ENCODE measurements at places on chromosomes 4 and X.

DNA sequence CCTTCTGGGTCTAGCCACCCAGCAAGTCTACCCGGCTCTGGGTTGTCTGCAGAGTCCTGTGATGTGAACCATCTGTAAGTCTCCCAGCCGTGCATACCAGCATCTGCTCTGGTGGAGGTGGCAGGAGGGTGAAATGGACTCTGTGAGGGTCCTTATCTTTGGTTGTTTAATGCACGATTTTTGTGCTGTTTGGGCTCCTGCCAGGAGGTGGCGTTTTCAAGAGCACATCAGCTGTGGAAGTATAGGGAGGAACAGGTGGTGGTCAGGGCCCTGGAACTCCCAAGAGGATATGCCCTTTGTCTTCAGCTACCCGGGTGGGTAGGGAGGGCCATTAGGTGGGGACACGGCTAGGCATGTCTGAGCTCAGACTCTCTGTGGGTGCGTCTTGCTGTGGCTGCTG lies 66.5 kb upstream of the ZFP42 start:
- DNase-seq, result no peak

DNA sequence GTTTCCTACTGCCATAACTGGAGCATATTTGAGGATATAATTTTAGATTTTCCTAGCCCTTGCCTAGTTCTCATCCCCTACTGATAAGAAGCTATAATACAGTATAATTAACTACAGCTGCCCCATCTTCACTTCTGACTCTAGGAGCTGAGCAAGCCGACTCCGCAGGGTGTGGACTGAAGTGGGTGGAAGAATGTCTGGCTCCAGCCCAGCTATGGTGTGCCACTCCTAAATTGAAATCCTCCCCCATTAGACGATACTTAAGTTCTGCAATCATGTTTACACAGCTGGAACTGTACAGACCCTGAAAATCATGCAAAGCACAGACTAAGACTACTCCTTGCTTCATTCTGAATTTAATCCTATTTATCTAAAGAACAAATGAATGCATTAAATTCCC lies 93.1 kb downstream of the PCDH19 start:
- DNase-seq, result no peak

- no peak for DNase-seq
These were observed 56.8 kb downstream of the ZFYVE28 start for GRCh38 chr4:2361366-2362265.

- DNase-seq, result no peak
These were observed 88.6 kb upstream of the HHIP start for GRCh38 chr4:144557404-144557803.

DNA sequence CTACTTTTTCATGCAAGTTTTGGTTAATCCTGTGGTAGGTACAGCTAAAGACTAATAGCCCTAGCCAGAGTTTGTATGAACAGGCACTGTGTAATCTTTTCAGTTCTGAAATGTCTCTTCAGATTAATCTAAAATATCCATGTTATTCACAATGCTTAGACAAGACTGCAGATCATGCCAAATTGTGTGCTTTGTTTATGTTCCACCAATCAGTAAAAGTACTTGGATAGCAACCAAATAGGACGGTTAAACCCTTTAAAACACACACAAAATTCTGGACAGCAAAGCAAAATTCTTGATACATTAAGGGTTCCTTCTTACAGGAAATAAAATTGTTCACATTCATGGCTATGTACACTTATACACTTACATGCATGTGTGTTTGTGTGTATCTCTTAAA lies 139.1 kb downstream of the KLHL13 start:
- no peak for DNase-seq

GRCh38 chrX:121161501-121161933 lies 114.1 kb downstream of the GLUD2 start:
- DNase-seq, result no peak

- no peak for DNase-seq
These were observed 25.6 kb upstream of the MMRN1 start for GRCh38 chr4:89868999-89869589.

- DNase-seq, result no peak
These were observed 74.2 kb upstream of the CT45A1 start for GRCh38 chrX:135639066-135639780.

DNA sequence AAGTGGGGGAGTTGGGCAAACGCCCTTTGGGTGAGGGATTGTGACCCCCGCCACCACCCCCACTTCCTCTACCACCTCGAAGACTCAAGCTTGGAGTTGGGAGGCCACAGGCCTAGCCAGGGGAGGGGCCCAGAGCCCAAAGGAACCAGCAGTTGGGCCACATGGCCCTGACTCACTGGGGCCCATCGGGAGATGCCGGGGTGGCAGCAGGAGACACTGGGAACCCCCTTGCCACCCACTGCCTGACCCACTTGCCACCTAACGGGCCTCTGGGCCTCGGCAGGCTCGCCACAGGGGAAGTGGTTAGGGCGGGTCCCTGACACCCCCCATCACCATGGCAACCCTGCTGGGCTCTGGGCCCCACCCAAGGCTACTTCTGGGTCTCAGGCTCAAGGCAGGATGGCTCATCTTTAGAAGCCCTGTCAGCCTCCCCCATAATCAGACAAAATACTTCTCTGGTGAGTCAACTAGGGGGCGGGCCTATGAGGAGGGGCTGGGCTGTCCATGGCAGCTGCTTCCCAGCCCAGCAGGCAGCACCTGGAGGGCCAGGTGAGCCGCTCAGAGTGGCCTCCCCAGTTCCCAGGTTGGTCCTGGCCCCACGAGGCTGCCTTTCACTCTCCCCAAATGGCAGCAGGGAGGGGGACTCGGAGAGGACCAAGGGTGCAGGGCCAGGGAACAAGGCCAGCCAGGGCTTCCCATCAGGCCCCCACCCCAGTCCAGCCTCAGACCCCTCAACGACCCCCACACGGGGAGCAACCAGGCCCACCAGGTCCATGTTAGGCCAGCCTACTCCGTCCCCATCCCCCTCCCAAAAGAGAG lies 5.6 kb downstream of the FLNA start:
- DNase-seq, result peak; percentile 95

GRCh38 chr4:77465271-77465670 lies 140.3 kb upstream of the CXCL13 start:
- DNase-seq, result no peak

DNA sequence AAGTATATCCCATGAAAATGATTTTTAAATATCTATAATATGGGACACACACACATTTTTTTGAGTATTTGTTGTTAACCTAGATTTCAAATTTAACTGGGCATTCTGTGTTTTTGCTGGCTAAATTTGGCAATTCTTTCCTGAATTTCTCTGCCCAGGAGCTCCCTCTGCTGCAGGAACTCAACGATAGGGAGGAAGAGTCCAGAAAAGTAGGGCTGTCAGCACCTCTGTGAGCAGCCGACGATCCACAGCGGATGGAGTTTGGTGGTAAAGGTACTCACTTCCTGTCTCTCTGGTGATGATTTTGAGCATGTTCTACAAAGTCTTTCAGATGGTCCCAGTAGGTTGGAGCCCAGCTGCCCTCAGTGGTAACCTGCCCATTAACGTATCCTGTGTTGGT lies 23.1 kb upstream of the TMEM184C start:
- no peak for DNase-seq

DNA sequence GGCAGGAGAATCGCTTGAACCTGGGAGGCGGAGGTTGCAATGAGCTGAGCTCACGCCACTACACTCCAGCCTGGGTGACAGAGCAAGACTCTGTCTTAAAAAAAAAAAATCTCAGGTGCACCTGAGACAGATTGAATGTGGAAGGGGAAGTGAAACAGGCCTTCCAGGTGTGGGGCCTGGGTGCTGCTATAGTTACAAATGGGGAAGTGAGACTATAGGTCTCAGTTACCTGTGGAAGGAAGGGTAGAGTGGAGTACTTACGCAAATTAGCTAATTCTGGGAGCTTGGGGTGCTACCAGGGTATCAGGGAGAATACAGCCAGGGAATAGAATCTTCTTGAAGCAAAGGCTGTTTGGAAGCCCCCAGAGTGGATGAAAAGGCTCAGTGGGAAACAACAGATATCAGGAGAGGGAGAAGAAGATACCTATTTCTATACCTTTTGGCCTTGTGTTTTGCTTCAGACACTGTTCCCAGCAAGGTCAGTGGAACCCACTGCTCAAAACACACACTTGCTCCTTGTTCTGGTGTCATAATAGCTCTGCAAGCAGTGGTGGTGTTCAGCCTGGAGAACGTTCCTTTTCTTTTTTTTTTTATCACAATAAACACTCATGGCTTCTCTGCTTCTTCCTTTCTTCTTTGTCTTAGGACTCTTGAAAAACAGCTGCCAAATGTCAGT lies 7.0 kb downstream of the CD38 start:
- no peak for DNase-seq

DNA sequence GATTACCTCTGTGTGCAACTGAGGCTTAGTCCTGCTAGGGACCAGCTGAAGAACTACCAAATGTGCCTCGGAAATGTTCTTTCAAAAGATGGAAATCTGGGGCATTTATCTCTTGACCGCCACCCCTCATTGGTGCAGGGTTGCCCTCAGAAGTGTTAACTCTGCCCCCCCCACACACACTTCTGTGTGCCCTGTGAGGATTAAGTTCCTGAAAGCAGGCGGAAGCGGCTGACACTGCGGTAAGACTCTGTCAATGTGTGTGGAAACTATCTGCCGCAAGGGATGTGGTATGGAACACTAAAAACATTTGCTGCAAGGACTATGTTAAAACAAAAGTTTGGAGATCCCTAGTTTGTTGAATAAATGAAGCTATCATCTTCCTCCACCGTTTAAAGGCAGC lies 106.9 kb upstream of the NDP start:
- no peak for DNase-seq

DNA sequence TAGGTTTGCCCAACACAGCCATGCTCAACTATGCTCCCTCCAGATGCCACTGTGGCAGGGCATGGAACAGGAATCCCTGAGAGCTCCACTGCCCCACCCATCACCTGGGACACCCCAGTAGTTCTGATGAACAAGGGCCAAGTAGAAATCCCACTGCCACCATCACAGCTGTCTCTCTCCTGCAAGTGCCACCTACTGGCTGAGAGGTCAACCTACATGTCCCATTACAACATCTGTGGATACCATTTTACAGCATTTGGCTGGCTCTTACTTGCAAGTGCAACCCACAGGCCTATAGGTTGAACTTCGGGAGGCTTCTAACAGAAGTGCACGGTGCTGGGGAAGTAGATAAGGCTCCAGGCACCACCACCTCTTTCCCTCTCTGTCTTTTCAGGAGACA lies 142.5 kb downstream of the CXXC4 start:
- no peak for DNase-seq

DNA sequence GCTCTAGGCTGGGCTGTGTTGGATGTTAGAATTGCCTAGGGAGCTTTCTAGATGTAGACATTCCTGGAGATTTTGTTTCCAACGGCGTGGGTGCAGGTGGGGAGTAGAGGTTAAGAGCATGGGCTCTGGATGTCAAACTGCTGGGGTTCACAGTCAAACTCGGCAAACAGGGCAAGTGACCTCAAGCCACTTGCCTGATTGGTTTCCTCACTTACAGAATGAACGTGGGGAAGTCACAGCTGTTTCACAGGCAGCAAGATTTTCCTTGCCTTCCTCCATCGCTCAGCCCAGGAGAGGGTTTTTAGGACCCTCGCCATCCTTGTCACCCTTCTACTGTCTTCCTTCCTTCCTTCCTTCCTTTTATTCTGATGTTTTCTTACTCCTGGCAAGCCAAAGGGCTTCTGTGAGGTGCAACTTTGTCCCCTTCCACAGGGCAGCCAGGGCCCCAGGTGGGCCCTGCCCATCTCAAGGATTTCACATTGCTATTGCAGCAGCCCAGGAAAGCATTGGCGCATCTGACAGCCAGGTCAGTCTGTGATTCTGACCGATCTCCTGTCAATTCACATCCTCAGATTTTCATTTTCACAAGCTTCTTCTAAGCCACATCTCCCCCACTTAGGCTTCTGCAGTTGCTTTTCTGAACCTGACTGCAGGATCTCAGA lies 7.0 kb downstream of the RTL5 start:
- no peak for DNase-seq

- DNase-seq, result no peak
These were observed 320.6 kb downstream of the DTHD1 start for GRCh38 chr4:36601864-36602495.

DNA sequence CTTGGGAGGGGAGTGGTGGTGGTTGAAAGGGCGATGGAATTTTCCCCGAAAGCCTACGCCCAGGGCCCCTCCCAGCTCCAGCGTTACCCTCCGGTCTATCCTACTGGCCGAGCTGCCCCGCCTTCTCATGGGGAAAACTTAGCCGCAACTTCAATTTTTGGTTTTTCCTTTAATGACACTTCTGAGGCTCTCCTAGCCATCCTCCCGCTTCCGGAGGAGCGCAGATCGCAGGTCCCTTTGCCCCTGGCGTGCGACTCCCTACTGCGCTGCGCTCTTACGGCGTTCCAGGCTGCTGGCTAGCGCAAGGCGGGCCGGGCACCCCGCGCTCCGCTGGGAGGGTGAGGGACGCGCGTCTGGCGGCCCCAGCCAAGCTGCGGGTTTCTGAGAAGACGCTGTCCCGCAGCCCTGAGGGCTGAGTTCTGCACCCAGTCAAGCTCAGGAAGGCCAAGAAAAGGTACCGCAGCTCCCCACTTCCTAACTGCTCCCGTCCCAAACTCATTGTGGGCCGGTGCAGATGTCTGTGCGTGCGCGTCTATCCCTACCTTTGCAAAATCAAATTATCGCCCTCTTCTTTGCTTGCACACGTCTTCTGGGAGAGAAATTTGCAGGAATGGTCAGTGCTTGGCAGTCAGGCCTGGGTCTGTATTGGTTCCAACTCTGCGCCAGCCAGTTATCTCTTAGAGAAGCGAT lies 533 bp downstream of the IL15 start:
- DNase-seq, result peak; percentile 24

DNA sequence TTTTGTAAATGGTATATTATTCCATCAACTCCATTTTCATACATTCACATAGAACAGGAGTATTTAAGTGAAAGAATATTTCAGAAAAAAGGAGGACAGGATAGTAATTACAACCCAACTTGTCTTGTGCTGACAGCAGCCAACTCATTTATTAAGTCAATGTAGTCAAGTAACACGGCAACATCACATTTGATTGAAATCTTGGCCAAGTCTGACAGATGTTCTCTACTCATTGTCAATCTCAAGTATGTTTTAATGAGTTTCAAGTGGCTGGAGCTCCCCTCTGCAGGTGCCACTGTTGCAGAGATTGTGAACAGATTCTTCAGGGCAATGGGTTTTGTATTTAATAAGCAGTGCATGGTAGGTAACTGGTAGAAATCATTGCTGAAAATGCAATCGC lies 332.5 kb downstream of the C4orf33 start:
- no peak for DNase-seq

DNA sequence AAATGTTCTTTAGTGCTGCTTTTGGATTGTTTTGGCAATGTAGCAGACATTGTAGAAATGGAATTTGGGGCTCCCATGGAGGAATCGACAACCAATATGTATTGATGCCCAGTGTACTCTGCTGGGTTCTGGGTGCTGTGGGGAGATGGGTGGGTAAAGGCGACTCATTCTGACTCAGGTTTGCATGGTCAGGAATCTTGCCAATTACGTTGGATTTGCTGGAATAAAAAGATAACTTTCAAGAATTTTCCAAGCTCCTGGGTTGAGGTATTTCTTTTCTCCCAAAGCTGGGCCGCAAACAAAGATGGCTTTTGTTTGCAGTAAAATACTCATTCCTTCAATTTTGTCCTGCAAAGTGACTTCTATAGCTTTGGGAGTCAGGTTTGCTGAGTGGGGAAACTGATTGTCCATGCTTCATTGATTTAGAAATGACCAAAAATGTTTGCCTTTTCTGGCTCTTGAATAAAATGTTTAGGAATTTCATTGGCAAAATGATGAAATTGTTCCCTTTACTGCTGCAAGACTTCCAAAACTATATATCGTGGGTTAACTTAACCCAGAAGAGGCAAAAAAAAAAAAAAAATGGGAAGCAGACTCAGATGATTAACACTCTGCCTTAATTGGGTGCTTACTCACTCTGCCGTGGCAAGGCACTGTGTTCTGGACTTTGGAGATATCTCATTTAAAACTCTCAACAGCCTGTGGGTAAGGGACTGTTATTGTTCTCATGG lies 57.0 kb downstream of the RTL9 start:
- DNase-seq, result no peak

- DNase-seq, result no peak
These were observed 39.2 kb upstream of the MSX1 start for GRCh38 chr4:4820261-4820660.

All from CD4-positive, alpha-beta T cell treated with Interleukin-12 subunit alpha and Interleukin-12 subunit beta, for 1 hour (primary cell).